Activated CD4-positive, alpha-beta memory T cell treated with anti-CD3 and anti-CD28 coated beads, Interleukin-2, amount 10 ng/mL, durations not matched to agents 7 days and 5 days (primary cell): ENCODE measurements at places on chromosomes 16 and 17. TPM values are rescaled to one million over a fixed set of nuclear protein-coding genes. Genes with fewer than 3 reads are reported as not detected.

KRT15 gene
- total RNA-seq, result not detected

BAHCC1 gene
- 0.18 TPM for total RNA-seq

DNA sequence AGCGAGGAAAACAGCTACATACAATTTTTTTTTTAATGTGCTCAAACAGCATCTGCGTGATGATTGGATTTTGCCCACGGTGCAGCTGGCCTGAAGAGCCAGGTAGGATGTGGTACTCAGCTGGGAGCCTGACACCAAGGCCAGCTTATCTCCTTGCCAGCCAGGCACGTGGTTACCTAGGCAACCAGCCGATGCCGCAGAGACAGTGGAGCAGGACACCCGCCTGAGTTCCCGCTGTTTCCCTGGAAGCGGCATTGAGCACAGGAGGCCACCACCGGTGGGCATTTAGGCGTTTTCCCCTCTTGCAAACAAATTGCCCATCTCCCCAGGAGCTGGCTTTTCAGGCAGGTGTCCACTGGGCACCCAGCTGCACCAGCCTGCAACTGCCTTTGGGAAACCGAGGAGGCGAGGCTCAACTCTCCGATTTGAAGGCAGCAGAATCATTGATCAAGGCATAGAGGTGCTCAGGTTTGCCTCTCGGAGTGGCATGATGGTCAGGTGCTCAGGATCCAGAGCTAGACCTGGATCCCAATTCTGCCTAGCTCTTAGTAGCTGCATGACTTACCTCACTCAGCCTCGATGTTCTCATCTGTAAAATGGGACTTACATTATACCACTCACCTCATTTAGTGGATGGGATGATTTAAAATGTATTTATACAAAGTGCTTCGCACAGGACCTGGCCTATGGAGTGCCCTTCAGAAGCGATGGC, 137.5 kb upstream of the PLCG2 start:
- no peak overlapping the region for H3K4me3 ChIP-seq
- no peak for DNase-seq
- no peaks in the 10 kb centered on the region for H3K27me3 ChIP-seq
- H3K27ac ChIP-seq, result no peak overlapping the region

ANKFN1 gene
- not detected for total RNA-seq

BRCA1 gene
- 62.5 TPM for total RNA-seq

- no peak overlapping the region for H3K4me3 ChIP-seq
- H3K4me1 ChIP-seq, result peaks cover 15% of the 10 kb centered on the region
- H3K36me3 ChIP-seq, result peaks cover 68% of the 10 kb centered on the region
Observed at GRCh38 chr16:74304835-74305176, 8.2 kb downstream of the PSMD7 start.

GRCh38 chr16:57567691-57568090, 25.2 kb downstream of the ADGRG5 start:
- H3K4me1 ChIP-seq, result peaks cover 4% of the 10 kb centered on the region
- peaks cover 33% of the 10 kb centered on the region for H3K36me3 ChIP-seq
- H3K27me3 ChIP-seq, result no peaks in the 10 kb centered on the region

- H3K27ac ChIP-seq, result no peak overlapping the region
- no peak overlapping the region for H3K4me3 ChIP-seq
- no peaks in the 10 kb centered on the region for H3K27me3 ChIP-seq
- DNase-seq, result no peak
- peaks cover 20% of the 10 kb centered on the region for H3K4me1 ChIP-seq
Observed at GRCh38 chr16:16019488-16019887, 70.1 kb downstream of the ABCC1 start.

MYH3 gene
- total RNA-seq, result 2.5 TPM

MYH11 gene
- 0.10 TPM for total RNA-seq

- peaks cover 7% of the 10 kb centered on the region for H3K36me3 ChIP-seq
- no peaks in the 10 kb centered on the region for H3K27me3 ChIP-seq
- H3K27ac ChIP-seq, result peak overlapping the region; percentile 67
- peak; percentile 58 for DNase-seq
- H3K4me3 ChIP-seq, result no peak overlapping the region
Observed at GRCh38 chr17:27578718-27579085, 52.3 kb upstream of the LGALS9 start.

DNA sequence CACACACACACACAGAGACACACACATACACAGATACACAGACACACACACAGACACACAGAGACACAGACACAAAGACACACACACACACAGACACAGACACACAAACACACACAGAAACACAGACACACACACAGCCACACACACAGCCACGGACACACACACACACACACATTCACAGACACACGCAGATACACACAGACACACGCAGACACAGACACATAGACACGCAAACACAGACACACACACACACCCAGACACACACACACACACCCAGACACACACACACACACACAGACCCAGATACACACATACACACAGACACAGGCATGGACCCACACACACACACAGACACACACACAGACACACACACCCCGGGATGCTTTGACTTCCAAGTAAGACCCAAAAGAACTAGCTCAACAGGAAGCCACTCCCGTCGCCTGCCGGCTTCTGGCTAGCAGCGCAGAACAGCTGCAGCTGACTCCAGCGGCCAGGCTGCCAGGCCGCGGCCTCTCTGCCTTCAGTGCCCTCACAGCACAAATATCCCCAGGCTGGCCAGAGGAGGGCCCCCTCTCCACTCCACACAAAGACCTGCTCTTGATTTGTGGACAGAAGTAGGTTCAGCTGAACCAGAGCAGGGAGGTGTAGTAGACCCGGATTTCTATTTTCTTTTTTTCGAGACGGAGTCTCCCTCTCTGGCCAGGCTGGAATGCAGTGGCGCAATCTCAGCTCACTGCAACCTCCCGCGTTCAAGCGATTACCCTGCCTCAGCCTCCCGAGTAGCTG, 6.0 kb upstream of the CHRNE start:
- no peak overlapping the region for H3K4me3 ChIP-seq
- no peak overlapping the region for H3K27ac ChIP-seq
- H3K4me1 ChIP-seq, result peaks cover 3% of the 10 kb centered on the region
- peak; percentile 86 for DNase-seq

DNA sequence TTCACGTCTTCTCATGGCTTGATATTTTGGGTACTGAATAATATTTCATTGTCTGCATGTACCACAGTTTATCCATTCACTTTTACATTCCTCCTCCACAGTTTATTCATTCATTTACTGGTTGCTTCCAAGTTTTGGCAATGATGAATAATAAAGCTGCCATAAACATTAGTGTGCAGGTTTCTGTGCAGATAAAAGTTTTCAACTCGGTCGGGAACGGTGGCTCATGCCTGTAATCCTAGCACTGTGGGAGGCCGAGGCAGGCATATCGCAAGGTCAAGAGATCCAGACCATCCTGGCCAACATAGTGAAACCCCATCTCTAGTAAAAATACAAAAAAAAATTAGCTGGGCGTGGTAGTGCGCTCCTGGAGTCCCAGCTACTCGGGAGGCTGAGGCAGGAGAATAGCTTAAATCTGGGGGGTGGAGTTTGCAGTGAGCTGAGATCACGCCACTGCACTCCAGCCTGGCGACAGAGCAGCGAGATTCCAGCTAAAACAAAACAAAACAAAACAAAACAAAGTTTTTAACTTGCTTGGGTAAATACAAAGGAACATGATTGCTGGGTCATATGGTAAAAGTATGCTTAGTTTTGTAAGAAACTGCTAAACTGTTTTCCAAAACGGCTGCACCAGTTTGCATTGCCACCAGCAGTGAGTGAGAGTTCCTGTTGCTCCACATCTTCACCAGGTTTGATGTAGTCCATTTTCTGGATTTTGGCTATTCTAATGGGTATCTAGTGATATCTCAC, 89.5 kb downstream of the WWP2 start:
- no peak for DNase-seq
- H3K27me3 ChIP-seq, result no peaks in the 10 kb centered on the region
- H3K4me3 ChIP-seq, result no peak overlapping the region
- no peak overlapping the region for H3K27ac ChIP-seq

DNA sequence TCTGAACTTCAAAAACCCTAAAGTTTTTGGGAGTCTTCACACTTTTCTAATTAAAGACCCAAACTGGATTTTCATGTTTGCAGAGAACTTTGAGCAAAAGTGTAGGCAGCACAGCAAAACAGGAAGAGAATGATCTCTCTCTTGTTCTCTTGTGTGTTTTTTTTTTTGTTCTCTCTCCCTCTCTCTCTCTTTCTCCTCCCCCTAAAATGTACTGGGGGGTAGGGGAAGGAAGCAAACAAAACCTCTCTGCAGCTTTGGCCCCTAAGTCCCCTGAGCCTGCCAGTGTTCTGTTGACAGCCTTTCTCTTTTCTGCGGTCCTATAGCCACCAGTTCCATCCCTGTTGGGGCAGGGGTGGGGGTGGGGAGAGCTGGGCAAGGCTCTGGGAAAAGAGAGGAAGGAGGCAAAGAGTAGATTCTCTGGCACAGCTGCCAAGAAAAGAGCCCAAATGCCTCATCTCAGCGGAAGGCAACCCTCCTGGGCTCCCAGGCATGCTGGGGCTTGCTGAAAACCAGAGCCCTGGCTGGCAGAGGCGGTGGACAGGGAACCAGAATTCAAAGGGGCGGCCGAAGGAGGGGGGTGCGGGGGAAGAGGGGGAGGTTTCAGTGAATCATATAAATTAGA, 295.3 kb downstream of the SOX9 start:
- H3K4me3 ChIP-seq, result no peak overlapping the region
- H3K27ac ChIP-seq, result no peak overlapping the region
- H3K4me1 ChIP-seq, result peaks cover 8% of the 10 kb centered on the region
- peaks cover 7% of the 10 kb centered on the region for H3K36me3 ChIP-seq
- H3K27me3 ChIP-seq, result no peaks in the 10 kb centered on the region

P2RX1 gene
- 0.65 TPM for total RNA-seq

GRCh38 chr16:76579277-76579922, 302.2 kb downstream of the CNTNAP4 start:
- H3K27ac ChIP-seq, result no peak overlapping the region
- H3K36me3 ChIP-seq, result no peaks in the 10 kb centered on the region
- no peak overlapping the region for H3K4me3 ChIP-seq
- no peaks in the 10 kb centered on the region for H3K4me1 ChIP-seq

HID1 gene
- total RNA-seq, result 0.38 TPM

COX11 gene
- 49.1 TPM for total RNA-seq

GRCh38 chr17:57463103-57463885, 207.0 kb downstream of the MSI2 start:
- peaks cover 62% of the 10 kb centered on the region for H3K4me1 ChIP-seq
- H3K27ac ChIP-seq, result peak overlapping the region; percentile 68
- H3K27me3 ChIP-seq, result no peaks in the 10 kb centered on the region
- H3K36me3 ChIP-seq, result peaks cover 6% of the 10 kb centered on the region
- DNase-seq, result peak; percentile 73
- H3K4me3 ChIP-seq, result peak overlapping the region; percentile 0

- H3K4me1 ChIP-seq, result no peaks in the 10 kb centered on the region
- peaks cover 4% of the 10 kb centered on the region for H3K27me3 ChIP-seq
- no peak for DNase-seq
- H3K36me3 ChIP-seq, result no peaks in the 10 kb centered on the region
- H3K27ac ChIP-seq, result no peak overlapping the region
- no peak overlapping the region for H3K4me3 ChIP-seq
Observed at GRCh38 chr16:1073566-1074378, 1.2 kb downstream of the SSTR5 start.

CLEC18A gene
- total RNA-seq, result 2.0 TPM

CLEC10A gene
- not detected for total RNA-seq
